ENCODE measurements at places on chromosomes 11 and 22.

GRCh38 chr11:117868088-117868487 lies 8.4 kb downstream of the FXYD6 start:
- no peak for DNase-seq

DNA sequence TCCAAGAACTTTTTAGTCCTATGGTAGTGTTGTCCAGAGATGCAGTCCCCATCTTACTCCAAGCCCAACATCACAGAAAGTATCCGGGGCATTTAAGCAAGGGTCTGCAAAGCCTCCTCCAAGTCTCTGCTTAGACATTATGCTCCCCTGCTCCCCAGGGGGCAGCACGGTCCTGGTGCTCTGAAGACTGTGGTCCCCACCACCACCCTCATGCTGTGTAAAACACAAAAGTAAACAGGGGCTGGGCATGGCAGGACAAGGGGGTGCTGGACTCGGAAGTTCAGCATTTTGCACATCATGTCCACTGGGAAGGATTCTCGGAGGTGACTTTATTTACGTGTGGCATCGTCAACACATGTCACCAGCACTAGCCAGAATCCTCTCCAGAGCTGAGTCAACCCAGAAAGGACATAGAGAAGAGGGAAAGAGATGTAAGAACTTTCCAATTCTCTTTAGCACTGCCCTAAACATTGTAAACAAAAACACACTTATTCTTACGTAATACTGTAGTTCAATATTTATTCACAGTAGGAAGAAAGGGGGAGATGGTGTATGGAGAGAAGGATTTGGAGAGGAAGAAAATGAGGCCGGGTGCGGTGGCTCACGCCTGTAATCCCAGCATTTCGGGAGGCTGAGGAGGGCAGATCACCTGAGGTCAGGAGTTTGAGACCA lies 37.7 kb downstream of the TCIRG1 start:
- no peak for DNase-seq

GRCh38 chr22:45033136-45033535 lies 23.3 kb upstream of the PHF21B start:
- no peak for DNase-seq

GRCh38 chr22:42996646-42997365 lies 18.1 kb downstream of the PACSIN2 start:
- DNase-seq: no peak

DNA sequence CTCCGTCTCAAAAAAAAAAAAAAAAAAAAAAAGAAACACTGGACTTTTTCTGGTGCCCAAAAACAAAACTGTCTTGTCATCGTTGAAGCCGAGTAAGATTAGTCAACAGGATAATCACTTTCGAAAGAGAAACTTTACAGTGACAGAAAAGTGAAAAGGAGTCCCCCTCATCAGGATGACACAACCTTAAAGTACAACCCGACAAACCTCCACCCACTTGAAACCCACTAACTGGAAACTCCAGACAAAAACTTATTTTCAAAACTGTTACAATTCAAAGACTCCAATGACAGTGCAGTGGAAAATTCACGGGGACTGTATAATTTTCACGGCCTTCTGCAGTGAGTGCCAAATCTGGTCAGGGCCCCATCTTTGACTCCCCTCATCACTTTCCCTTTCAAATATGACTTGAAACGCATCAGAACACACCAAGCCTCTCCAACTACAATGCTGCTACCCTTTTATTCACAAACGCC lies 1.3 kb downstream of the DENND5A start:
- no peak for DNase-seq

GRCh38 chr22:33326540-33327295 lies 268.5 kb upstream of the SYN3 start:
- no peak for DNase-seq

GRCh38 chr22:44032126-44032730 lies 8.1 kb downstream of the PARVB start:
- no peak for DNase-seq

- no peak for DNase-seq
Measured at GRCh38 chr11:118206391-118207031, 18.3 kb downstream of the JAML start.

- DNase-seq: no peak
Measured at GRCh38 chr11:58796333-58796732, 48.2 kb downstream of the GLYATL2 start.

- DNase-seq: no peak
Measured at GRCh38 chr22:23179381-23180299, 669 bp upstream of the BCR start.

DNA sequence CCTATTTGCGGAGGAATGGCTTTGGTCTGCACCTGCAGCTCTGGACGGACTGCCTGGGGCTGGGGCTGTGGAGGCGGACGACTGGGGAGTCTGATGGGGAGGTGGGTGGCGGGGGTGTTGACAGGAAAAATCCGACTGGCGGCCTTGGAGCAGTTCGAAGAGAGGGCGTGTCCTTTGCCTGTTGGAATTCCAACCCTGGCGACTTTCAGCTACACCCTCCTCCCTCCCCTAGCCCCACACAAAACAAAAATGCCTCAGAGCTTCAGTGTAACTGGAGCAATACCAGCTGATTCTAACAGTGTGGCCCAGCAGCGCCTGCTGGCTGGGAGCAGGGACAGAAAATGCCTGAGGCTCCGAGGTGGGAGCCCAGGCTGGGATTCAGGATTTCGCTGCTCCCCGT lies 85.4 kb downstream of the ATXN10 start:
- DNase-seq: no peak

- DNase-seq: no peak
Measured at GRCh38 chr11:45386972-45387371, 100.8 kb upstream of the SYT13 start.

DNA sequence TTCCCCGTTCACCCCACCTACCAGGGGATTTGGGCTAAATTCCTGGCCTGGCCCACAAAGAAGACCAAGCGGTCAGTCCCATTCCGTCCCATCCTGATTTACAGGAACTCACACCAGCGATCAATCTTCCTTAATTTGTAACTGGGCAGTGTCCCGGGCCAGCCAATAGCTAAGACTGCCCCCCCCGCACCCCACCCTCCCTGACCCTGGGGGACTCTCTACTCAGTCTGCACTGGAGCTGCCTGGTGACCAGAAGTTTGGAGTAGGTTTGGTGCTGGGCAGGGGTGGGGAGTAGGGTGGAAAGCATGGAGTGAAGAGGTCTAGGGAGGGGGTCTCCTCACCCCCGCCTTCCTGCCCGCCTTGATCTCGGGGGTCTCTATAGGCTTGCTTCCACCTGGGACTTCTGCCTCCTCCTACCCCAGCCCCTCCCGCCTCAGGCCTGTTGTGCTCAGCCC lies at the start of gene SERPING1:
TSS of gene SERPING1 (plus strand) at position 225 of the 455 bp plus-strand sequence. CDS start 586 bp downstream, outside the sequence.
- DNase-seq: no peak

- DNase-seq: no peak
Measured at GRCh38 chr22:28742562-28742962, 723 bp downstream of the HSCB start.

DNA sequence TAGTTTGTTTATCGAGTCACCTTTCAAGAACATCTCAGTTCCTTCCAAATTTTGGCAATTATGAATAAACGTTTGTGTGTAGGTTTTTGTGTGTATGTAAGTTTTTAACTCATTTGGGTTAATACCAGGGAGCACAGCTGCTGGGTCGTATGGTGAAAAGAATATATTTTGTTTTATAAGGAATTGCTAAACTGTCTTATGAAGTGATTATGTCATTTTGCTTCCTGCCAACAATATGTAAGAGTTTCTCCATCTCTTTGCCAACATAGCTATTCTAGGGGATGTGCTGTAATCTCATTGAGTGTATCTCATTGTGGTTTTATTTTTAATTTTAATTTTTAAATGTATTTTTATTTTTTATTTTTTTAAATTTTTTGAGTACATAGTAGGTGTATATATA lies 27.3 kb downstream of the BCL2L13 start:
- DNase-seq: no peak

DNA sequence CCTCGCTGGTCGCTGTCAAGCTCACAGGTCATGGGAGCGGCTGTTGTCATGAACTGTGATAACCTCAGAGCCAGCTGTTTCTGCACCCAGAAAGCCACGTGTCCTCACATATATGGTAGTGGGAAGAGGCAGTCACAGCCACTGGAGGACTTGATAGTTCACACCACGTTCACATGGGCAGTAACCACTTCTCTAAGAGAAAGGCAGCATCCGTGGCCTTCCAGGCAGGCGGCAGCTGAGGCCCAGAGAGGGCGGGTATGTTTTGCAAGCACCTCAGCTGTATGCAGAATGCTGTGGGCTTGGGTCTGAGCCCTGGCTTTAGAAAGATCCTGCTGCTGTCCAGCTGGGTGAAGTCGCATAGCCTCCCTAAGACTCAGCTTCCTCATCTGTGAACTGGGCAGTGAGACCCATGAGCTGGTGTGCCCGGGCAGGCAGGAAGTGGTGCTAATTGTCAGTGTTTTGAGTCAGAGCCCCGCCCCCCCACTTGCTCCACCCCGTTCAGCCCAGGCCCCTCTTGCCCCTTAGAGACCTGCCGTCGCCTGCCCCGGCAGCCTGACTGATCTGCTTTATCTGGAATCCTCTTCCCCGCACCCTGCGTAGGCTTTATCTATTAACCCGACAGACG lies 13.3 kb downstream of the TTC38 start:
- DNase-seq: no peak

- DNase-seq: no peak
Measured at GRCh38 chr11:47289856-47290255, 19.9 kb downstream of the MADD start.

DNA sequence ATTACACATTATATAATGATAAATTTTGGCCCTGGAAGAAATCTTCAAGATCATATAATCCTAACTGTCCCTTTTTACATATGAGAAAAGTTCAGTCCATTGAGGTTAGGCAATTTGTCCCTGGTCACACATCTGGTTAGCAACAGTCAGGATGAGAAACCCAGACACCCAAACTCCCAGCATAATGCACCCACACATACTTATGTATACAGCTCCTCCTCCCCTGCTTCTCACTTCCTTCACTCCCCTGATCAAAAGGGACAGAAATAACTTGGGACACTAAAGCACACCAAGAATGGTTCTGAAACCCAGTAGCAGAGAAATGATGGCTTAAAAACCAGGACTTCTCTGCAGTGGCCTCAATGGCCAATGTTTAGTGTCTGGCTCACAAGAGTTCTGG lies 11.1 kb downstream of the NUMA1 start:
- DNase-seq: no peak

GRCh38 chr22:47174096-47174495 lies 411.6 kb downstream of the TBC1D22A start:
- no peak for DNase-seq

DNA sequence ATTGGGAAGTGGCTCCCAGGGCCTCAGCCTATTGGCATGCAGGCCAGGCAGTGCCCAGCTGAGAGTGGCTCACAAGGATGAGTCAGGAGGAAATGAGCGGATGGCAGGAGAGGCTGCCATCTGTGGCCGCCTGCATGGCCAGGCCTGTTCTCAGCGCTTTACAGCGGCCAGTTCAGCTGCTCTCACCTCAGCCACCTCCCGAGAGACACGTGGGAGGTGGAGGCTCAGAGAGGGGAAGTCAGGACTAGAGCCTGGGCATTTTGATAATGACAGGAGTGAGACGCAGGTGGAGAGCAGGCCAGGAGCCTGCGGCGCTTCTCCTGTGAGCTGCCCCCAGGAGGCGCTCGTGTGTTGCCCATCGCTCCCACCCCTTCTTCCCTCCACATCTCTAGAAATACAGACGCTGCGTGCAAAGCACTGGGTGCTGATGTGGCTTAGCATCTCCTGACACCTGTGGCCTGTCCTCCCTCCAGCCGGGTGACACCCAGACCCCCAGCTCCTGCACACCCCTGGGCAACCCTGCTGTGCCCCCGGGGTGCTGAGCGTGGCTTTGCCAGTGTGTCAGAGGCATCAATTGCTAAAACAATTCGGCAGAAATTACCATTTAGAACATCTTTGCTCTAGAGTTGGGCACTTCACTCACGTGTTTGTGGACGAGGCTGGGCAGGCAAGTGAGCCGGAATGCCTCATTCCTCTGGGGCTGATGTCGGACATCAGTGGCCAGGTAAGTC lies 21.4 kb upstream of the PANX2 start:
- peak; percentile 64 for DNase-seq

DNA sequence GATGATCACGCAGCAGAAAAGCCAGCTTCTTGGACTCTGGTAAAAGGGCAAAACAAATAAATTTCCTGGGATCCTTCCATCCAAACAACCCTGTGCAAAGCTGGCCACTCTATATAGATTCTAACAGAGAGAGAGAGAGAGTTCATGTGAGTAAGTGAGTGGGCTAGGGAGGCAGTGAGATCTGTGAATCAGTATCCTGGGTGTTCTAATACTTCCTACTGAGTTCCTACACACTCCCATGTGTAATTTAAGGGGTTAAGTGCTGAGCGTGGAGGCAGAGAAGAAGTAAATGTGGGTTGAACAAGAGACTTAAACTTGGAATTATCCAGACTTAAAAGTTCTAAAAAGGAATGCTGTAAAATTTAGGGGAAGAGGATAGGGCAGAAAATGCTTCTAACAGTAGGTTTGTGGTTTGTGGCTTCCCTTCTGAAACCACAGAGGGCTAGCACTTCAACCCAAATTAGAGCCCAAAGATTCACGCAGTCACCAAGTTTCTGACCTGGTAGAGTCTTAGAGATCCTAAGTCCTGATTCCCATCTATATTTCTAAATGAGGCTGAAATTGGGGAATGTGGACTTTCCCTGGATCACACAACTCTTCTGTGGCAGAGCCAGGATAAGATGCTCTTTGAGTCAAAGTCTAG lies 413.9 kb downstream of the TENM4 start:
- no peak for DNase-seq

GRCh38 chr11:76153571-76153923 lies 52.8 kb downstream of the WNT11 start:
- DNase-seq: no peak

DNA sequence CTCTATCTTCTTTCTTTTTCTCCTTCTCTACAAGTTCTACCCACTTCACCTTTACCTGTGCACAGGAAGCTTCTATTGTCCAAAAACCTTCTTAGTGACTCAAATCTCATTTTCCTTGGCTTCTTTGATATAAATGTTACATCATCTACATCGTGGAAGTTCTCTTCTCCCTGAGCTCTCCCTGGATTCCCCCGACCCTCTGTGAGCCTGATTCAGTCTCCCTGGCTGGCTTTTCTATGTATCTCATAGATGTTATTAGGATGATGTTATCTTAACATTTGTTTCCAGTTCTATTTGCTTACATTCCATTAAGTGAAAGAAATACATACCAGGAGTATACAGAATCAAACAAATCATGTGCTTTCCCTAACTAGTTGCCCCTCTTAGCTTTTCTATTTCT lies 235.8 kb upstream of the PITPNB start:
- DNase-seq: no peak

- no peak for DNase-seq
Measured at GRCh38 chr11:120517801-120518291, 6.3 kb downstream of the GRIK4 start.

- no peak for DNase-seq
Measured at GRCh38 chr11:86144846-86145245, 76.0 kb upstream of the PICALM start.

Data from activated CD4-positive, CD25-positive, alpha-beta regulatory T cell (primary cell).